SJSA1 (cell line): ENCODE measurements at places on chromosomes 2 and 18. TPM values are rescaled to one million over a fixed set of nuclear protein-coding genes. Genes with fewer than 3 reads are reported as not detected.

- DNase-seq, result no peak
Measured at GRCh38 chr2:161979490-161979889, 94.5 kb downstream of the DPP4 start.

DNA sequence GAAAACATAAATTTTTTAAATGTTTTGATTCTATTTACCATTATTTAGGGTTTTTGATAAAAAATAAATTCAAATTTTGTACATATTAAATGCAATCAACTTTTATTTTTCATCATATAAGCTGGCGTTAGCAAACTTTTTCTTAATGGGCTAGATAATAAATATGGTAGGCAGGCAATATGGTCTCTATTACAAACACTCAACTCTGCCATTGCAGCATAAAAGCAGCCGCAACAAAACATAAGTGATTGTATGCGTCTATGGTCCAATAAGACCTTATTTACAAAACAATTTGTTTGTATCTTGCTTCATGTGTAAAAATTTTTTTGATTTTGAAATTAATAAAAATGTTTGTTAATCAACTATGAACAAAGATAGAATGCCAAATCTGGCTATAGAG lies 116.8 kb upstream of the GLI2 start:
- no peak for DNase-seq

DNA sequence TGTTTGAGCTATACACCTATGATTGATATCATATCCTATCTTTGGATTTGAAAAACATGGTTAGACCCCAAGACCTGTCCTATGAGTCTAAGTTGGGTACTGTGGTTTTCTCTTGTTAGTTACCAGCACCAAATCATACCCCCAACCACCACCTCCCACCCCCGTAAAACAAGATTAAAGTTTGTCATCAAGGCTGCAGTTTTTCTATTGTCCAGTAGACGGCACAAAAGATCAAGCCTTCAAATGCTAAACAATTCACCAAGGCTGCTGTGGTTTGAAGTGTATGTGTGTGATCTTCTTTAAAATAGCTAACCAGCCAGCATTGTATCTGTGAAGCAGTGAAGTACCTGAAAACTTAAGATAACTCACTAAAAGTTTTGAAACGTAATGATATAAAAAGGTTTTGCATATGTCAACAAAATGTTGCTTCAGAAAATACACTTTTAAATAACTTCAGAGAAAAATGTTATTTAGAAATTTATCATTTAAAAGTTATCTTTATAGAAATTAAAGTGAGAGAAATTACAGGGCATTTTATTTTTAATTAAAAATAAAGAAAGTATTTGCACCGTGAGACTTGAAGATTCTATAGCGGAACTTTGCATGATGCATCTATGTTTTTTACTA lies 5.8 kb upstream of the MEIS1 start:
- peak; percentile 49 for DNase-seq

LRRTM4 gene
- total RNA-seq, result not detected in 2 replicates

DNA sequence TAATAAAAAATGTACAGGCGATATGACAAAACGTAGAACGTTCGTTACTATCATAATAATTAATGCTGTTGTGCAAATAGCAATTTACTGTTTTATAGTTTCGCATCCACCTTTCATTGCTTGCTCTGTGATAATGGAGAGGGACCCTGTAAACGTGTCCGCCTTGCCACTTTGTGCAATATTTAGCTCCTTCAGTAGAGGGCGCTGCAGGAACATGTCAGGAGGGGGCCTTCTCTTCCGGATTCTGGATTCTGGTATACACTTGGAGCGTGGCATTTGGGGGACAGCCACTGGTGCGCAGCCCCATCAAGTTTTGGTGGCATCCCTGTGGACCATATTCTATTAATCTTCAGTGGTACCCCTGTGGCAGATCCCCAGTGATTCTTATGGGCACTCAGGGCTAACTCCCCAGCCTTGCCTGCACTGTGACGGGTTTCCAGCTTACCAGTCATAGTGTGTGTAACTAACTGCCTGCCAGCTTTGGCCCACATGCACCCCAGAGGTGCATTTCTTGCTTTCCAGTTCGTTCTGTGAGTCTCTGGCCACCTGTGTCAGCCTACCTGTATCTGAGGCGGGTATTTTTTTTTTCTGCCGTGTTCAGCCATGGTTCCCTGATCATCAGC lies 140.3 kb downstream of the CYRIA start:
- DNase-seq, result no peak

GRCh38 chr2:186968277-186968676 lies 119.3 kb upstream of the ZSWIM2 start:
- no peak for DNase-seq

RPRM gene
- not detected in 2 replicates for total RNA-seq

GRCh38 chr2:88868861-88869260 lies 177.4 kb downstream of the RPIA start:
- DNase-seq, result no peak

DNA sequence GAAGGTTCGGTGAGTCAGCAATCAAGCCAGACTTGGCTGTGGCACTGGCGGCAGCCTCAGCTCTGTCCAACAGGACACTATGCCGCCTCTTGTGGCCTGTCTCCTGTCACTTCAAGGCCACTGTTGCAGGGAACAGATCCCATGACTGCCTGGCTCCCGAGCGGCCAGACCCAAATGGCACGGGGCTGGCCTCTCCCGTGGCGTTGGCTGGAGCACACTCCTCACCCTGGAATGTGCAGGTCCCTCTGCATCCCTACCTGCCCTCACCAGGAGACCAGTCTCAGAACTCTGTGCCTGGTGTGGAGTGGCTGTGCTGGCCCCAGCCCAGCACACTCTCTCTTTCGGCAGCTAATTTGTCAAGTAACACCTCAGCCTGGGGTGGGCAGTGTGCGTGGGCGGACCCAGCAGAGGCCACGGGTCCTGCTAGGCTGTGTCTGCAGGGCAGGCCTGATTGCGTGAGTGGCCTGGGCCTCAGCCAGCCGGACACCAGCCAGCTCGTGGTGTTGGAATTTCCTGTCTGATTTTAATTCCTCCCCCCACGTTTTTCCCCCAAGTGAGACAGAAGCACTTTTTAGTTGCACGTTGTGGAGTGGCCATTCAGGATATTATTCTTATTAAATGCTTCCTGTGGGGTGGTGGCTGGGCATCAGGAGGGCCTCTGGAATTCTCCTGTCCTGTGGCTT lies 179.3 kb downstream of the GLI2 start:
- DNase-seq, result peak; percentile 92

- DNase-seq, result no peak
Measured at GRCh38 chr2:205001300-205001966, 456.2 kb downstream of the PARD3B start.

FKBP7 gene
- 28.2 and 70.7 TPM in 2 replicates for total RNA-seq

DNA sequence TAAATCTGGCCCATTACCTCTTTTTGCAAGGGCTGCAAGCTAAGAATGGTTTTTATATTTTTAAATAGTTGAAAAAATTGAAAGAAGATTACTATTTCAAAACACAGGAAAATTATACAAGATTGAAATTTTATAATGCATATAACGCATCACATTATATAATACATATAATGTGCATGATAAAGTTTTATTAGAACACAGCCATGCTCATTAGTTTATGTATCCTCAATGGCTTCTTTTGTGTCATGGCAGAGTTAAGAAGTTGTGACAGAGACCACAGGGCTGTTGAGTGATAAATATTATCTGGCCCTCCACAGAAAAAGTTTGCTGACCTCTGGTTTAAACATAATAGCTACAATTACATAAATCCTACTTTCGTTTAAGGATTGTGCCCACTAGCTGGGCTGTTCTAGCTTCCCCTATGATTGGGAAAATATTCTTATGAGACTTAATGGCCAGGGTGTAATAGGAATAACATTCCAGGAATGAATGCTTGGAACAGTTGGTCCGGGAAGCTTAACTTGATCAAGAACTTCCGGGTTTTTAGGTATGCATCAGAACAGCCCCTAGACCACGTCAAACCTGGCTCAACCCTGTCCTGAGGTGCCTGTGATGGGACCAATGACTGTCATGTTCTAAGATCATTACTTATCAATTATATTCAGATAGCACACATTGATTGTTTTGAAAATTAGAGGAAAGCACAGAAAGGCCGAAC lies 98.7 kb upstream of the LPIN2 start:
- no peak for DNase-seq

NTSR2 gene
- not detected in 2 replicates for total RNA-seq

GRCh38 chr18:63083555-63083954 lies 236.0 kb downstream of the BCL2 start:
- no peak for DNase-seq

- no peak for DNase-seq
Measured at GRCh38 chr2:217366966-217367365, 507.1 kb upstream of the TNP1 start.

DNA sequence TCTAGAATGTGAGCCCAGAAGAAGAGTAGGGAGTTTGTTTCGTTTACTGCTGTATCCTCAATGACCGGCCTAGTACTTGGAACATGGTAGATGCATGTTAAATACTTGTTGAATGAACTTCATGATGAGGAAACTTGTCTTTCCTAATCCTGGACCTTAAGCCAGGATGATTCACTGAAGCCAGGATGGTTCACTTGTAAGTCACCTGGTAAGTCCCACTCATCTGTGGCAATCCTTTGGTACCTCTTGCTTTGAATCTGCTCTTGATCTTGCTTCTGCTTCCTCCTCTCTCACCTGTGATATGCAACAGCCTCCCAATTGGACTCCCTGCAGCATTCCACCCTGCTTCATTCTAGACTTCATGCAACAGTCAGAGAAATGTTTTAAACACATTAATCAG lies 43.6 kb downstream of the QPCT start:
- no peak for DNase-seq

DNA sequence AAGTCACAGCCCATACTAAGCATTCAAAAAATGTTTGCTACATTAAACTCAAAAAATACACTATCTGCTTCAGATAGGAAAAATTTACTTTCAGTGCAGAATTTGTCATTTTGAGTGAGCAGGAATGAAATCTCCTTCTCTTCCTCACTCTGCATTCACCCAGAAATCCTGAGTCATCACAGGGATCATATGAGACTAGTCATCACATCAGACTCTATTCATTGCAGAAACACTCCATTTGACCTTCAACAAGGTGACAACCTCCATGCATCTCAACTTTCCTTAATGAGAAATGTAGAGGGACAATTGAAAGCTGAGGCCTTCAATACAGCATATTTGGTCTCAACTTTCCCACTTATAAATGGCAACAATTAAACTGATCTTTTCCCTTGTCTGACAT lies 130.4 kb upstream of the CYP26B1 start:
- DNase-seq, result no peak

CRYGB gene
- total RNA-seq, result not detected in 2 replicates

SLC4A5 gene
- total RNA-seq, result 0.08 TPM in 1 of 2 replicates, not detected in the other

- DNase-seq, result no peak
Measured at GRCh38 chr2:55500025-55500424, 19.5 kb upstream of the CFAP36 start.

- DNase-seq, result no peak
Measured at GRCh38 chr18:59249199-59249774, 24.0 kb downstream of the RAX start.

DNA sequence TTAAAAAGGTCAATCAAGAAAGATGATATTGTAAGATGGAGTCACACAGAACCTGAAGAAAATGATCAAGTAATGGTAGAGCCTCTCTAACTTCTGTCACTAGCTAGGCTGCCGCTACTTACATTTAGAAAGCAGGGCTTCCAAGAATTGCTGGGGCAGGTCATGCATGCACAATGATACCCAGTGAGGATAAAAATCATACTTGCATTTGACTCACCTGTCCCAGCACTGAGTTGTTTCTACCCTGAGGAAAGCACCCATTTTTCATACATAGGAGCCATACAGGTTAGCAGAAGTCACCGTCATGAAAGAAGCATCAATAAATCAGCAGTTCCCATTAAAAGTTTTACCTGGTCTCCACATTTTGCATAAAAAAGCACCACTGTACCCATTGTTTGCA lies 662.3 kb upstream of the FANCL start:
- no peak for DNase-seq

SMC6 gene
- 35.8 and 52.2 TPM in 2 replicates for total RNA-seq

DNA sequence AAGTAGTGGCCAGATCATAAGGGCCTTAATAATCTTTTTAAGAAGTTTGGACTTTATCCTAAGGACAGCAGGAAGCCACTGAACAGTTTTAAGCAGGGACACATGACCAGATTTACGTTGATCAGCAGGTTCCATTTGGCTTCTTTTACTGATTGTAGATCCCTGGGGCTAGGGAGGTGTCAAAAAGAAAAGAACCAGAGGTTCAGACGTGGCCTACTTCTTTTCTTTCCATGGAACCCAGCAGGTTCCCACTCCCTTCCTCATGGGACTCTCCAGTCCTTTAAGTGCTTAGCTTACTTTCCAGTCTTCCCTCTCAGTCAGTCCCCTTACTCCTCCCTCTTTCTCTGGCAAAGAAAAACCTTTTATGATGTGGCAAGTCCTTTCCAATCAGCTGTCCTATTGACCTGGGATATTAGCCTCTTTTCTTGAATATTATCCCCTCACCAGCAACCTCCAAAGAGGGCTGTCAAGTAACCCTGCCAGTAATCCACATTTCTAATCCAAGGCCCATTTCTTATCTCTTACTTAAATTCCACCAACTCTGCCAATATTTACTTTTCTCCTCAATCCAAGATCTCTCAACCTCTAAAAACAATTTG lies 33.5 kb downstream of the NHEJ1 start:
- DNase-seq, result no peak

GRCh38 chr2:6977113-6977741 lies 60.0 kb downstream of the RNF144A start:
- no peak for DNase-seq

CNTNAP5 gene
- total RNA-seq, result not detected in 2 replicates

GRCh38 chr18:26637983-26638382 lies 89.6 kb upstream of the KCTD1 start:
- DNase-seq, result no peak

DNA sequence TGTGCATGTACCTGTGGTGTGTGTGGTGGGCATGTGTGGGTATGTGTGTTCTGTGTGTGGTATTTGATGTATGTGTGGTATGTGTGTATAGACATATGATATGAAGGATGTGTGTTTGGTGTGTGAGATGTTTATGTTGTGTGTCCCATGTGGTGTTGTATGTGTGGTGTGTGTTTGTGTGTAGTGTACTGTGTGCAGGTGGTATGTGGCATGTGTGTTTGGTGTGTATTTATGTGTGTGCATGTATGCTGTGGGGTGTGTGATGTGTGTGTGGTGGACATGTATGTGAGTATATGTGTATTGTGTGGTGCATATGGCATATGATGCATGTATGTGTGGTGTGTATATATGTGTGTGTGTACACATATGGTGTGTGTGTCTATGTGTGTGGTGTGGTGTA lies 718.8 kb upstream of the SOX11 start:
- no peak for DNase-seq

SP5 gene
- total RNA-seq, result 4.3 and 5.2 TPM in 2 replicates

DNA sequence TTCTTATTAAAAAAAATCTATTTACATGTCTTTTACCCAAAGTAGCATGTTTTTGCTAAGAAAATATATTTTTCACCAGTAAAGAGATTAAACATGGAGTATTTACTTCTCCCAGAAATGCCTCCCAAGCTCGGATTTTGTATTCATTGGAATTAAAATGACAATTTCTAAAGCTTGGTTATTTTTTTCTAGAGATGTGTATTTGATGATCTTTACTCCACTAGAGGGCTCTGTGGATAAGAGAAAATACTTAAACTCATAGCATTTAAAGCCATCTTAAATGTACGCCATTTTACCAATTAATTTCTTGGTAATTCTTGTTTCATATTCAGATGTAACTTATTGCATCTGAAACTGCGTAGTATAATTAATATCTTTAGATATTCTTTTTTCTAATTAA lies 461.4 kb downstream of the GALR1 start:
- no peak for DNase-seq
